ENCODE measurements at places on chromosomes 3 and 15.

GRCh38 chr3:105774444-105775180 is 94.2 kb downstream of the CBLB start:
- DNase-seq: no peak

DNA sequence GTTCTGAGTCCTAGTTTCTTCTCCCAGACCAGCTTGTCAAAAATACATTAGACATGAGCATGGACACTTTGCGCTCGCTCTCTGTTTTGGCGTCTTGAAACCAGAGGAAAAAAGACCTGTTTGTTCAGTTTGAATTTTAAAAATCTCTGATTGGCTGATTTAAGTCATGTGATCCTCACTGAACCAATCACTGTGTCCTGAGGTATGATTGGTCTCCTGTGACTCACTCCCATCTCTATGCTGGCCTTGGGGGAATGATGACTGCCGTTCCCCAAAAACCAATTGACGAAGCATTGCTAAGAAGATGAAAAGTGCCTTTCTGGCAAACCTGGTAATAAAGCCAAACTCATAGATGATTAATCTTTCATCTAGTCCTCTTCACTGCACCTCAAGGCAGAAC is 256.5 kb downstream of the IL5RA start:
- no peak for DNase-seq

DNA sequence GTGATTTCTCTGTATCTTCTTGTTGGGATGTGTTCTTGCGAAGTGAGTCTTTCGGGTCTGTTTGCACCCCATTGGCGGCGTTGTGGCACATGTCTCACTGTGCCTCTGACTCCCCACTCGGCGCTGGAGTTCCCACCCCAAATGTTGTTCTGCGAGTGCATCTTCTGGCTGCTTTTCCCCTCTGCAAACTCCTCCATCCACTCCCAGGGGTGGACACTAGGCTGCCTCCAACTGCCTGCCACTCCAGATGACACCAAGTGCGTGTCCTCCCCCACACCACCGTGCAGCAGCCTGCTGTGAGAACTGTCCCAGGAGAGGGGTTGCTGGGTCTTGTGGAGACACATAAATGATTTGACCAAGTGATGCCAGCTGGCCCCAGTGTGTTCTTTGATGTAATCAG is 17.6 kb downstream of the EFCC1 start:
- no peak for DNase-seq

DNA sequence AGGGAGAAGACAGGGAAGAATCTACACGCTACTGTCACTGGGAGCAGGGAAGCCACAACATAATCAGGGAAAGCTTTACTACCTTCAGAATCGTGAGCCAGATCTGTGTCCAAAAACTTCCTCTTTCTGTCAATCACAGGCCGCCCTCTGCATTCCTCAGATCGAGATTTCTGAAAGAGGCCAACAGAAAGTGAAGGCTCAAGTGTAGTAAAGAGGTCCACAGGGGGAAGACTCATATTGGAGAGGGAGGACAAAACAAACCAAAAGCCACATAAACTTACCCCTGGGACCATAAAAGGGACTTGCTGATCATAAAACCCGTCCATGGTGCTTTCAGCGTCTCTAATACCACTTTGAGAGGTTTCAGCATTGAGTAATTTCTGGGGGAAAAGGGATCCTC is 3.3 kb downstream of the ETV5 start:
- DNase-seq: no peak

GRCh38 chr3:127900536-127900935 is 14.5 kb upstream of the KBTBD12 start:
- DNase-seq: no peak

DNA sequence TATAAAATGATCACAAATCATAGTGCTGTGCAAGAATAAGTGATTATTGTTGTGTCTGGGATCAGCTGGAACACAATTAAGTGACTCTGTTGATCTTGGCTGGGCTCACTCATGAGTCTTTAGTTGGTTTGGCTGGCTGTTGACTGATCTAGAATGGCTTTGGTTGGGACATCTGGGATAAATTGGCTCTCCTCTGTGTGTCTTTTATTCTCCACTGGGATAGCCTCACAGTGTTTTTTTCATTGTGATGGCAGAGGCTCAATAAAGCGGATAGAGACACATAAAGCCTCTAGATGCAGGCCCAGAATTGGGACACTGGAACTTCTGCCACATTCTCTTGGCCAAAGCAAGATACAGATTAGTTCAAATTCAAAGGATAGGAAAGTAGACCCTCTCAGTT is 735.6 kb downstream of the PDCD6IP start:
- DNase-seq: no peak

DNA sequence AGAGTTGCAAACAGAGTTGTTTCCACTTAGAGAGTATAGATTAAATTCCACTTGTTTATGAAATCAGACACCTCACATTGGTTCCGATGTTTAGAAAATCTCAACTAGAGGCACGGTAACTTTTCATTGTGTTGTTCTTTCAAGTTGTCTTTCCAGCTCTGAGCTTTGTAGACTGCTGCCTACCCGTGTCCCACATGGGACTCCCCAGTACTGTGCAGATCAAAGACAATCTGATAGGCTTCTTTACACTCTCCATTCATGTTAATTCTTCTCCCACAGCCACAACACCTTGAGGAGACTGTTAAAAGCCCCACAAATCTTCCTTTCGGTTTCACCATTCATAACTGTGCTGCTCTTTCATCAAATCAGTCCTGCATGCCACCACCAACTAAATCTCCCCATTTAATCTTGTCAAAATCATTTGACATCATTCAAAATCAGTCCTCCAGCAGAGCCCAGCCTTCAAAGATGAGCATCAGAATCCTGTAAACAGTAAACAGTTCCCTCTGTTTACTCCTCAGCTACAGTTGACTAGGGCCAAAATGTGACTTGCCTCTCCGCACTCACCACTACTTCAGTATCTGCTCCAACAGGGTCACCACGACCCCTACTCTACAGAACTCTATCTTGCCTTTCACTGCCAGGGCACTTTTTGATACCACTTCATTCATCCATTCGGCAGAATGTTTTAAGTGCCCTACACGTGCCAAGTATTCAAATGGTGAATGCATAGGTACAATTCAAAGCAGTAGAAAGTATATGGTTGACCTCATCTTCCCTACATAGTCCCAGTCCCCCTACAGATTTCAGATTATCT is 8.3 kb downstream of the ANXA2 start:
- DNase-seq: peak; percentile 49
